HCT116 (cell line): ENCODE measurements at places on chromosomes 16 and 17. TPM values are rescaled to one million over a fixed set of nuclear protein-coding genes. Genes with fewer than 3 reads are reported as not detected.

Gene IGFALS
- total RNA-seq, result 0.10 TPM

- H3K27ac ChIP-seq, result no peak overlapping the region
- H3K4me3 ChIP-seq, result no peak overlapping the region
- DNase-seq, result no peak
- no peaks in the 10 kb centered on the region for H3K36me3 ChIP-seq
- H3K27me3 ChIP-seq, result no peaks in the 10 kb centered on the region
Measured at GRCh38 chr17:40718930-40719329, 15.4 kb upstream of the KRT24 start.

DNA sequence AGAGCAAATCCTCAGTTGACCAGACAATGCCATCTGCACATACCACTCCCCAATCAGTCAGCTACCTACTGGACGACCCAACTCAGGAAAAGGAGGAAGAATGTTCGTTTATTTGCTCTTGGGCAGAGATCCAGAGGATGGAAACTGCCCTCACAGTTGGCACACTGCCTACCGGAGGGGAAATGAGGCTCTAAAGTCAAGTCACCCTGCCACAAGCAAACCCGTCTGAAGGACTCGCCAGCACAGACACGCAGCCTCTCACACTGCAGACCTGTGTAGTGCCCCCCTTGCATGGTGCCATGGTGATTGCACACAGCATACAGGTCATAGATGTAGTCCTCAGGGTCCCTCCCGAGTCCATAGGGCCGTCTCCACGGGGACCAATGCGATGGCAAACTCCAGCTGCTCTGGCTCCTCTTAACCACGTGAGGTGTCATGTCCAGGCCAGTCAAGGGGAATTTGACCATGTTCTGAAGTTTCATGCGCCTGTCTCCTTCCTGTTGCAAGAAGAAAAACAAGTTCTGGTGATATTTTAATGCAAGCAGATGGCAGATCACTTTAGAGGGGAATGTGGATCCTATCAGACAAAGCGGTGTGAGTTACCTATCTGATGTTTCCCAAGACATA, 69.5 kb downstream of the USP31 start:
- no peaks in the 10 kb centered on the region for H3K4me1 ChIP-seq
- no peak for DNase-seq
- no peaks in the 10 kb centered on the region for H3K27me3 ChIP-seq
- H3K36me3 ChIP-seq, result peaks cover 2% of the 10 kb centered on the region; the same call in 1 of the 2 replicates
- H3K27ac ChIP-seq, result no peak overlapping the region

- no peaks in the 10 kb centered on the region for H3K36me3 ChIP-seq
- no peak overlapping the region for H3K4me3 ChIP-seq
- no peak overlapping the region for H3K27ac ChIP-seq
- H3K4me1 ChIP-seq, result peaks cover 30% of the 10 kb centered on the region
- H3K27me3 ChIP-seq, result no peaks in the 10 kb centered on the region
- no peak for DNase-seq
Measured at GRCh38 chr17:64240741-64241347, 22.2 kb downstream of the TEX2 start.
